ENCODE measurements at places on chromosomes 7 and 10.

GRCh38 chr10:96295475-96295874 lies 8.8 kb upstream of the DNTT start:
- DNase-seq = no peak

- no peak for DNase-seq
Measured at GRCh38 chr7:88361357-88361756, 54.7 kb upstream of the STEAP4 start.

- no peak for DNase-seq
Measured at GRCh38 chr10:81472927-81473470, 402.0 kb upstream of the NRG3 start.

GRCh38 chr7:153567426-153567825 lies 484.8 kb upstream of the DPP6 start:
- DNase-seq = no peak

DNA sequence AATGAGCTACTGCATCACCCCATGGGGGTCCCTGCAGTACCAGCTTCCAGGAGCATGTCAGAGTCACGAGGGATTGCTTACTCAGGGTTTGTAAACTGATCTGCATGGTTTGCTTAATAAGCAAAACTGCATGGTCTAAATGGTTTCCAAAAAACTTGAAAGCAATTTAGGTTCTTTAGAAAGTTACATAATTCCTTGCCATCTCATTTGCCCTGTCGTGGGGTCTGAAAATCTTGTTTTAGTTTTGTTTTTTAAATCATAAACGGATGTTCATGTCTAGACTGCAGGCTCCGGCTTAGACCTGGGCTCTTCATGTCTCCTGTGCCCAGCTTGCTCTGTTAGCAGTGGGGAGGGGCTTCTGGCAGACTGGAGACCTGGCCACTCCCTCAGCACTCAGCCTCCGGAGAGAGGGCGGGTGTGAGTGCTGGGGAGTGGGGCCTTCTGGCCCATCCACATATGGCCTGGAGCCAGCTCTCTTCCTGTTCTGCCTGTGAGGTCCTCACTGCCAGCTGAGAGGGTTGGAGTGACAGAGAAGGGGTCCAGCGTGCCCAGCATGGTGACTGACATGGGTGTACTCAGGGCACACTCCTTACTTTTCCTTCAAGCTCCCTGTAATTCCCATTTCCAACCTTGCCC lies 17.5 kb downstream of the PRF1 start:
- peak; percentile 30 for DNase-seq

DNA sequence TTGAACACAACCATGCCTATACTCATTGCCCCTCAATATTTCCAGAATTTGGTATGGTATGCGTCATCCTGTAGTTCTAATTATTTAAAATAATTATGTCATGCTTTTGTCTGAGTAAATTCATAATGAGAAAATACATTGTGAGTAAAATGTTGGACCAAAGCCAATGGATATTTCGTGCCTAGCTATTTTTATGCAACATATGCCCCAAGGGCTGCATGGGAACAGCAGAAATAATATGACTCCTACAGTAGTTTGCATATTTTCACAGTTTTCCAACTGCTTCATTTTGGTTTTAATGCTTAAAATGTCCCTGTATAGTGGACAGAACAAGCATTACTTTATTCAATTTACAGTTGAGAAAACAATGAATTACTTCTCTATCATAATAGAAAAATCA lies 1115.6 kb upstream of the GHITM start:
- no peak for DNase-seq

- DNase-seq = no peak
Measured at GRCh38 chr10:5369362-5370158, 4.8 kb downstream of the UCN3 start.

DNA sequence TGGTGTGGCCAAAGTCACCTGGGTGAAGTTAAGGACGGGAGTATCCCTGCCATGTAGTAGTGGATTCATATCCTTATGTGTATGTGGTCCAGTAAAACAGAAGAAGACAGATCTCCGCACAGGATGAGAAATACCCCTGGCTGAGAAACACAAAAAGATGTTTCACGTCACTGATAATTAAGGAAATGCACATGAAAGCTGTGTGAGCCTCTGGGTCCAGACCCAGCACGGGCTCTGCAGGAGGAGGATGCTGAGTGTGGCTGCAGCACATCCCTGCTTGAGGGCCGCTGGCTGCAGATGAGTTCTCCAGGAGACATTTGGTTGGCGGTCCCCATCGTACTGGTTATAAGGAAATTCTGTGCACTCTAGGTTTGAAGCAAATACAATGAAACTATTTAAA lies 8.2 kb upstream of the SUN1 start:
- no peak for DNase-seq

DNA sequence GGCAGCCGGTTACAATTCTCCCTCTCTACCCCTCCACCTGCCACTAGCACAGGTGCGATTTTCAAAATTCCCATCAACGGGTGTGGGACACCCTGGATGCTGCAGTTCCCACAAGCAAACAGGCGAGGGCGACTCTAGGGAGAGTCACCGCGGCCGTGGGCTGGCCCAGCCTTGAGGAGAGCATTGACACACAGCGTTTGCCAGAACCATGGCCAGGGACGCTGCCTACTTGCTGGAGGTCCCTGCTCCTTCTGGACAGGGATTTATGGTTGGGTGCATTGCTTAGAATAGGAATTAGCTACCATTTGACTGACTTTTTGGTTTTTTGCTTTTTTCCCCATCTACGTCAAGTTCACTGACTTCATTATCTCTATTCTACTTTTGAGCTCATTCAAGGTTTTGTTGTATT lies 19.0 kb upstream of the CLDN4 start:
- peak; percentile 75 for DNase-seq

DNA sequence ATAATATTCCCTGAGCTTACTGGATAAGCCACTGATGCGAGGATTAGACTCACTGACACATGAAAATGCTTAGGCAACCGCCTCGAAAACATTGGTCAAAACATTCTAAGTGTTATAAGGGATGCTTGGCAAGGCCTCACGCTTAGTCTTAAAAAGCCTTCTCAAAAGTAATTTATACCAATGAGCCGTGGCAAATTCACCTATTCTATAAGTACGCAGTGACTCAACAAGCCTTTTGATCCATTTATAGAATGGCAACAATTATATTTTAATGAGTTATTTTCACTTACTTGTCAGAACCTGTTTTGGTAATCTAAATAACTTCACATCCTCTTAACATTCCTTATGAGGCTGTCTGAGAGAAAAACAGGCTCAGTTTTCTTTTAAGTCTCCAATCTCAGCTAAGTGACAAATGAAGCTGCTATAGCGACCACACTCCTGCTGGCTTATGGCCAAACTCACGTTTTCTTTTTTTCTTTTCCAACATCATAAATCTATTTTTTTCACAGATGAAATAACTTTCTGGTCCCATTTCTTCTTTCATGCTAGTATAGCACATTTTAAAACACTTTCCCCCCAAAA lies 121.2 kb upstream of the AFAP1L2 start:
- no peak for DNase-seq

DNA sequence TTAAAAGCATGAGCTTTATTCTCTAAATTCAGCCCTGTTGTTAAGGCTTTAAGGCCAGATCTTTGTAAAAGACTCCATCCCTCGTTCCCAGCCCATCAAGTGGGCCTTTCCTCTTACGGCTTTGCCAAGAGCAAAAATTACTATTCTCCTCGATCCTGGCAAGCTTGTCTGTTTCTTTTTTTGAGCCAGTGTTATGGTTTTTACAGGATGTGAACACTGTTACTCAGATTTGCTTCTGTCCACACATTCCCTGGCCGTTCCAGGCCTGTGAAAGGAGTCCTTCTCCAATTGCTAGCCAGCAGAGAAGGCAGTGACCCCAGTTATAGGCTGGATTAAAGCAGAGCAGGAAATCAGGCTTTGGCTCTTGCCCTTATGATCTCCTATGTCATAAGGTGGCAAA lies 47.0 kb upstream of the EPC1 start:
- DNase-seq = no peak

DNA sequence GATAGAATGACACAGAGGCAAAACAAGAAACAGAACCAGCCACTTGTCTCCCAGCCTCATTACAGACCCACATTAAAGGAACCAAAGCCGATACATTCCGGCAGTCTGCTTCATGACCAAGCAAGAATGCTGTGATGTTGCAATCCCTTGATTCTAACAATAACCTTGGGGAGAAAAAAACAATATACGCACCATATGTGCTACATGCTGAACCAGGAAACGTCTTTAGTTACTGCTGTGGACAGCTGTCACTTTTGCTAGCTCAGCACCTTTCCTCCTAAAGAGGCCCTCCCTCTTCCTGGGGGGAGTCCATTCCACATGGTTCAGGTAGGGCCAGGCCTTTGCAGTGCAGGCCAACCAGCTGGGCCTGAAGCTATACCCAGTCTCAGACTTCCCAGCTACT lies 79.1 kb downstream of the PRTFDC1 start:
- peak; percentile 3 for DNase-seq

GRCh38 chr7:144824360-144824759 lies 11.5 kb downstream of the TPK1 start:
- DNase-seq = no peak

- no peak for DNase-seq
Measured at GRCh38 chr10:2731940-2732339, 335.4 kb upstream of the PFKP start.

DNA sequence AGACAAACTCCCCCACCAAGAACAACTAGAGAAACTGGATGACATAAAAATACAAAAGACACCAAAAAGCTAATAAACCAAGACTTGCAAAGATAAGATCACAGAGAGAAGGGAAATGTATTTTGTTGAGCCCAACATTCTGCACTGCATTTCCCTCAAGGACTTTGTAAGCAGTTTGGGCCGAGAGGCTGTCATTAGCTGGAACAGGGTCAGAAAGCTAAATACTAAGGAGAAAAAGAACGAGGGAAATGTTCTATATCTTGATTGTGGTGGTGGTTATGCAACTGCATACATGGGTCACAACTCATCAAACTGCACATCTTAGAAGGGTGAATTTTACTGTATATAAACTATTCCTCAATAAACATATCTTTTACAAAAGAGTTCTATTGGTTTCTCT lies 315.0 kb downstream of the IPMK start:
- no peak for DNase-seq

GRCh38 chr7:95925236-95925635 lies 152.9 kb downstream of the DYNC1I1 start:
- no peak for DNase-seq

DNA sequence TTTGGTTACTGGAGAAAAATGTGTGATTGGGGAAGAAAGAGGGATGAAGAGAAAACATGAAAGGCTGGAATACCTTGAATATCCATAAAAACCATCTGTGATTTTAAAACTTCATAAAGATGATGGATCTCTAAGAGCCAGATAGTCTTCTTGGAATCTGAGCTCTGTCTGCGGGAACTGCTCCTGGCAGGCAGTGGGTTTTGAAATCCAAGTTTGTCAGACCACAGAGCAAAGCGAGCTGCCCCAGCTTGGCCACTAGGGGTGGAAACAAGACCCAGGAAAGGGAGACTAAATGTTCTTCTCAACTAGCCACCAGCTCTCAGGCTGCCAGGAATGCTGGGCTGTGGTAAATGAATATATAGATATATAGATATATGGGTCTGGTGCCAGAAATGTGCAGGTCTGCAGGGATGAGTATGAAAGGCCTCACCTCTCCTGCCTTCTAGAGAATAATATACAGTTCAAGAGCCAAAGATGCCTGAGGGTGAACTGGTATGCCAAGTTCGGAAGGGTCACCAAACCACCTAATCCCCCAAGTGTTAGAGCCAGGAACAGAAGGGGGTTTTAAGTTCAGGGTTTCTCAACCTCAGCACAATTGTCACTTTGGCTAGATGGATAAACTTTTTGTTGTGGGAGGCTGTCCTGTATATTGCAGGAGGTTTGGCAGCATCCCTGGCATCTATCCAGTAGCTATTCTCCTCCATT lies 208.8 kb downstream of the KCNMA1 start:
- peak; percentile 3 for DNase-seq

DNA sequence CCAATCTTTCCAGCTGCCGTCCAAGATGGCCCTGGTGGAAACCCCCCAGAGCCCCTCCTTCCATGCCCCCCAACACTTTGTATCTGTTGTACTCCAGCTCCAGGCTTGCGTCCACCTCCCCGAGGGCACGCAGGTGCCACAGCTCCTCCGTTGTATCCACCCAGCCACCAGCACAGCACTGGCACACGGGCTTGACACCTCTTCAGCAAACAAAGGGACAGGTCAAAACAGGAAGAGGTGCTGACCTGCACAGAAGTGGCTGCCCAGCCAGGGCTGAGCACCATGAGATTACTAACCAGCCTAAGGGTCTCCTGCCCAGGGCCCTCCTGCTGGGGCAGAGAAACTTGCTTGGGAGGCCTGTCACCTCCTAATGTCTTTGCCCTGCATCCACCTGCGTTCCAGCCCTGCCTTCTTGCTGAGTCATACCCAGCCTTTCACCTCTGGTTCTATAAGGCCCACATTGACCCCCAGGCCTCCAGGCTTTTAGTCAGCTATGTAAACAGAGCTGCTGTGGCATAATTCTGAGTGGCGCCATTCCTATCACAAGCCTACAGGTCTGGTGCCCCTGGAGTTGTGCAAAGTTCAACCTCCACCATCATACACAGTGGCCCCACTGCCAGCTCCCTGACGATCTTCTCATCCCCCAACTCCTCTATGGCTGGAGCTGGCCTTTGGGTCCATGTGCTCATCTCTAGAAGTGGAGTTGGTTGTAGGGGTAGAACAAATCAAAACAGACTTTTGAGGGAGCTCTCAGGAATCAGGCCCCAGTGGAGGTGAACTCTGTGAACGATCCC lies 20.9 kb downstream of the SLC29A3 start:
- no peak for DNase-seq

- no peak for DNase-seq
Measured at GRCh38 chr10:91513598-91514424, 103.7 kb downstream of the HECTD2 start.

DNA sequence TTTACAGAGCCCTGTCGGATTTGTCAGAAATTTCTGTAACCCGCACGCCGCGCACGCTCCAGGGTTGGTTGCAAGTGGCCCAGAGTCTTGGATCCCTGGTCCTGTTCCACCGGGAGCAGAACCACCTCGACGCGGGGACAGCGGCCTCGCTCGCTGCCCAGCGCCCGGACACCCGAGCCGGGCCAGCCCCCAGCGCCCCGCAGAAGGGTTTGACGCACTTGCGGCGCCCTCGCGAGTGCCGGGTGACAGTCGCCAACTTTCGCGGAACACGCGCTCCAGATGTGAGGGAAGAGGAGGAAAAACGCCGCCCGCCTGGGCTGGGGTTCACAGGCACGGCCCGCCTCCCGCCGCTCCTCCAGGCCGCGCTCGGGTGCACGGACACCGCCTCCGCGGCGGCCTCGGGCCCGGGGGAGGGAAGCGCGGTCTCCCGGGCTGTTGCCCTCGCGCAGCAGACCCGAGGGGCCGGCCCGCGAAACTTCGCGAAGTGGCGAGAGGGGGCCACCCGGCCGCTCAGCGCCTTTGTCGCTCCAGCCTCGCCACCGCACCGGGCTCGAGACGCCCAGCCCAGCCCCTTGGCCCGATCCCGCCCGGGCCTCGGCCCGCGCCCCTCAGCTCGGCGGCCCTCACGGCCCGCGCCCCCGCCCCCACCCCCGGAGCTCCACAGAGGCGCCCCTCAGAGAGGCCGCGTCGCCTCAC lies 514 bp downstream of the RNF216 start:
- peak; percentile 34 for DNase-seq

GRCh38 chr7:87785368-87785995 lies 90.7 kb downstream of the SLC25A40 start:
- DNase-seq = no peak

GRCh38 chr7:19692111-19692828 lies 16.6 kb downstream of the POLR1F start:
- DNase-seq = no peak

- no peak for DNase-seq
Measured at GRCh38 chr7:46000513-46000912, 79.4 kb upstream of the IGFBP3 start.

- peak; percentile 69 for DNase-seq
Measured at GRCh38 chr10:74056050-74056818, 58.3 kb downstream of the VCL start.

GRCh38 chr7:15963206-15963605 lies 276.7 kb upstream of the MEOX2 start:
- DNase-seq = no peak

Measured in hematopoietic multipotent progenitor cell treated with erythropoietin and hydrocortisone succinate and interleukin-3 and kit ligand, for 8 days (in vitro differentiated cells).